ENCODE measurements at places on chromosomes 11 and 22.

- peak; percentile 69 for DNase-seq
Measured at GRCh38 chr11:80773919-80774318, 1333.1 kb upstream of the TENM4 start.

GRCh38 chr11:57277845-57278720 is 41.0 kb upstream of the APLNR start:
- peak; percentile 49 for DNase-seq

DNA sequence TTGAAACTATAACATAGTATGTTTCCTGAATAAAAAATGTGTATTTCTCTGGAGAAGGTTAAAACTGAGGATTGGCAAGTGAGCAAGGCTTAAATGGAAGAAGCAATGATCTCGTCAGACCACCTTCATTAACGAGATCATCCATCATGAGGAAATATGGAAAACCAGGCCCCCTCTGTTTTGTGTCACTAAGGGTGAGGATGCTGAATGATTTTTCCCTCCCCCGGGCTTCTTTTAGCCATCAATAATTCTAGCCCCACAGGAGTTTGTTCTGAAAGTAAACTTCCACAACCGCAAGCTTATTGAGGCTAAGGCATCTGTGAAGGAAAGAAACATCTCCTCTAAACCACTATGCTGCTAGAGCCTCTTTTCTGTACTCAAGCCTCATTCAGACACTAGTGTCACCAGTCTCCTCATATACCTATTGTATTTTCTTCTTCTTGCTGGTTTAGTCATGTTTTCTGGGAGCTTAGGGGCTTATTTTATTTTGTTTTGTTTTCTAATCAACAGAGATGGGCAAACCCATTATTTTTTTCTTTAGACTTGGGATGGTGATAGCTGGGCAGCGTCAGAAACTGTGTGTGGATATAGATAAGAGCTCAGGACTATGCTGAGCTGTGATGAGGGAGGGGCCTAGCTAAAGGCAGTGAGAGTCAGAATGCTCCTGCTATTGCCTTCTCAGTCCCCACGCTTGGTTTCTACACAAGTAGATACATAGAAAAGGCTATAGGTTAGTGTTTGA is 5.8 kb upstream of the HBE1 start:
- DNase-seq: no peak

DNA sequence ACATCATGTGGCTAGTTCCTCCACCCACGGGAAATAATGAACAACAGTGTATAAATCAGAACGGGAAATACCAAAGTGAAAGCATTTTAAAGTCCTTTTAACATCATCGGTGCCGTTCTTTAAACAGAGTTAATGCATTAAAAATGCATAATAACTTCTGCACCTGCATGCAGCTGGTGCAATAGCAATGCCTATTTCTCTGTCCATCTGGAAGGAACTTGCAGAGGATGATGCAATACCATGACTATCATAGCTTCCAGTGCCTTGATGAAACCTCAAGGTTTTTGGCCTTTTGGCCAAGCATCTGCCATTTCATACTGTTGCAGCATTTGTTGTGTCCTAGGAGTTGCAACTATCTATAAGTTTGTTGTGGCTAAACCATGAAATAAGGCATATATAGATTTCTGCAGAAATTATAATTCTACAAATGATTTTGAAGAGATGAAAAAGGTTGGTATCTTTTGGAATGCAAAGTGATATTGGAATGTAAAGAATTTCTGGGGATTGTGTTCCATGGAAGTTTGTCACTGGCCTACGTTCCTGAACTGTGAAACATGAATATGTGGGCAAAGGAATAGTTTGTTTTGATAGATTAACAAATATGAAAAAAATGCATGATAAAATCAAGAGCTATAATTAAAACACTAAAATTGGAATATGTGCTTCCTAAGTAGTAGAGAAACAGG is 9.8 kb upstream of the EIF3F start:
- no peak for DNase-seq

DNA sequence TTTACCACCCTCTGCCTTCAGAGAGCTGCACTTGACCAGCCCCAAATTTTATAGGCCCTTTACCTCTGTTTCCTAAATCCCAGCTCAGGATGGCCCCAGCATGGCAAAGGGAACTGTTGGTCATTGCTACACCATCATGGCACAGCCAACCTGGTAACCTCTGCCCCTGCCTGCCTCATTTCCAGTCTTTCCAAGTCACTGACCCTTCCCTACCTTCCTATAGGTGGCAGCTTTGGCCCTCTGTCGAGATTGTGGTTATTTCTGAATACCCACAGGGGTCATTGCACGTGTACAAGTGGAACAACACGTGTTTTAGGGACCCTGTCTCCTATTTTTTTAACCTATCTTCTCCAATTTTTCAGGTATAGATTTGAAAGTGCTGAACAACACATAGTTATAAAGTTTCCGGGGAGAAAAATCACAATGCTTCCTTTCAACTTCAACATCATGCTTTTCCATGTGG is 2.8 kb downstream of the GALNT18 start:
- no peak for DNase-seq

DNA sequence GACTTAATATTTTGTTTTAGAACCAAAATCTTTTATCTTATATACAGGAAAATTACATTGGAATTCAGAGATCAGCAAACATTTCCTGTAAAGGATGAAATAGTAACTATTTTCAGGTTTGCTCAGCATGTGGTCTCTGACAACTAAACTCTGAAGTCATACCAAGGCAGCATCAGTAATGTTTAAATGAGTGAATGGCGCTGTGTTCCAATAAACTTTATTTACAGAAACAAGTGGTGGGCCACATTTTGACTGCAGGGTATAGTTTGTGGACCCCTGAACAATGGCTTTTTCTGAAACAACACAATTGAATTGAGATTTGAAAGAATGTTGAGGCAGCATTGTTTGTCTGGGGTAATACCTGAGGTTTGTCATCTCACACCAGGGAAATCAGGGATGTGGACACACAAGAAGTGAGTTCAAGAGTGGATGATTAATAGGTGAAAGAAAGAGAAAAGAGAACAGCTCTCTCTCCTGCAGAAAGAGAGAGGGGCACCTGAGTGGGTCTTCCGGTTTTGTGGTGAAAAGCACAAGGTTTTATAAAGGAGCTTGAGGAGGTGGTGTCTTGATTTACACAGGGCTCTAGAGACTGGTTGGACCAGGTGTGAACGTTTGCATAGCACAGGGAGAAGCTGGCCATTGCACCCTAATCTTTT is 113.5 kb upstream of the VPREB1 start:
- DNase-seq: no peak

DNA sequence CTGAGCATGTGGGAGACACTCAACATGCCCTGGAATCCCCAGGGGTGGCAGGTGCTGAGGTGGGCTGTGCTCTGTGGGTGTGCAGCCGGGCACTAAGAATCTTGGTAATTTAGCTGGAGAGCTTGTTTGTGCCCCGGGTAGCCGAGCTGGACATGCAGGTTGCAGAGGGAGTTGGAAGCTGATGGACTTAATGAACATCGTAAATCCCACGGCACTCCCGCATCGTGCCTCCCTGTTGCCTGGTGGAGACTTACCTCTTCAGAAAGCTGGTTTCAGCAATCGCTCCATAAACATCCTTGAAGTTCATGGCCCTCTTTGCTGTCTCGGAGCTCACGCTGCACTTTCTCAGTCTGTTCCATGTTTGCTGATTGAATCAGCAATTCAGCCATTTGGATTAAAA is 29.9 kb downstream of the RPS6KA4 start:
- DNase-seq: no peak

DNA sequence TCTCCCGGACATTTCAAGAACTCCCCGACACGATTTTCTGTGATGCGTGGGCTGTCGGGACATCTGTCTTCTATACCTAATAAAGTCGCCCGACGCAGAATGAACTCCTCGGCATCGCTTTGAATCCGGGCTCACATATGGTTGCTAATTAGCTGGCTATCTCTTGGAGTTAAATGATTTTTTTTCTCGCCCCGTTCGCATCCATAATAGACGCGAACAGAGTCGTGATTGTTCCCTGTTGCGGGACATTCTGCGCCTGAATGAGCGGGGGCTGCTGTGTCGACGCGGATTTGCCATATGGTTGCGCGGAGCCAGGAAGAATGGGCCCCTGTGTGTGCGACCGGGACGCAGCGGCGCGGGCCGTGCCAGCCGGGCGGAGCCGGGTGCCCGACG is 16.4 kb downstream of the CDKN1C start:
- no peak for DNase-seq

DNA sequence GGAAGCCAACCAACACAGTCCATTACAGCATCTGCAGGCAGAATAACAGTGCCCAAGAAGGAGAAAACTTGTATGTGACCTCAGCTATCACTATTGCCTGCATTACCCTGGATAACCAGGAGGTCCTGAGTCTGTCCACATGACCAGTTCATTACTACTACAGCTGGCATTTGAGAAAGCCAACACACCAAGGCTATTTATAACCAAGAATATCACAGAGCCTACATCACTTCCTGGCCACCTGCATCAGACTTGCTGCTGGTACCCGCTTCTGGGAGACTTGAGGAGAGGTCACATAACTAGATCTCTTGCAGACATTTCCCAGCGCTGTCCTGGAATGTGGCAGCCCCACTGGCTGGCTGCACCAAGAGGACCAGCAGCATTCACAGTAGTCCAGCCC is 11.1 kb upstream of the OR56B4 start:
- DNase-seq: no peak

GRCh38 chr11:9664276-9665171 is 647 bp downstream of the SWAP70 start:
- no peak for DNase-seq

- DNase-seq: no peak
Measured at GRCh38 chr11:83158357-83158786, 1.4 kb downstream of the PCF11 start.

DNA sequence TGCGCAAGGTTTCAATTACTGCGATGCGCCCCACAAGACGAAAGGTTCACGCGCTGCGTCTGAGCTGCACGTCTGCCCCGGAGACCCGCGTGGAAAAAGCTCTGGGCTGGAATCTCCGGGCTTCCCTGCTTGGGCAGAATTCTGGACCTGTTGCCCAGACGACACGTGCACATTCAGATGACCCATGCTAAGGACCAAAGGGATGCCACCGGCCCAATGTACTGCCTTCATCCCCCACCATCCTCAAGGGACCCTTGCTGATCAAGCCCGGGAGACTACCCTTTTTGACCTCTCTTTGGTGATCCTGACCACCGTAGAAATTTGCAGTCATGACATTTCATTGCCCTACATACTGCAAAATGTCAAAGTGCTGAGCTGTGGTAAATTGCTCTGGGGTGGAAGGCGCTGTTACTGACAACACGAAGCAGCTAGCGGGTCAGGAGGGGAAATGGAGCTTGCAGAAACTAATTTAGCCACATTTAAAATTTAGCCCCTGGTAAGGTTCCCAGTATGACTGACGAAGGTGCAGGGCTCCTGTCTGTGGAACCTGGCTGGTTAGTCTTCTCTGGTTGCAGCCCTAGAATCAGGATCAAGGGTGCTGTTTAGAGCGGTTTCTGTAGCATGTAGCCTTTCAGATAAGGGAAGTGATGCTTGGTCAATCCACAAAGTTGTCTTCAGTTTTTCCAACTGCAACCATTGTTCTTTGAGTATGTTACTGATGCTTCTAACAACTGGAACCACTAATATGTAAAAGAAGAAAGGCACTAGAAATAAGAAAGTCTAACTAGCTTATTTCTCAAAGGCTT is 81.9 kb downstream of the PRR5L start:
- DNase-seq: no peak

DNA sequence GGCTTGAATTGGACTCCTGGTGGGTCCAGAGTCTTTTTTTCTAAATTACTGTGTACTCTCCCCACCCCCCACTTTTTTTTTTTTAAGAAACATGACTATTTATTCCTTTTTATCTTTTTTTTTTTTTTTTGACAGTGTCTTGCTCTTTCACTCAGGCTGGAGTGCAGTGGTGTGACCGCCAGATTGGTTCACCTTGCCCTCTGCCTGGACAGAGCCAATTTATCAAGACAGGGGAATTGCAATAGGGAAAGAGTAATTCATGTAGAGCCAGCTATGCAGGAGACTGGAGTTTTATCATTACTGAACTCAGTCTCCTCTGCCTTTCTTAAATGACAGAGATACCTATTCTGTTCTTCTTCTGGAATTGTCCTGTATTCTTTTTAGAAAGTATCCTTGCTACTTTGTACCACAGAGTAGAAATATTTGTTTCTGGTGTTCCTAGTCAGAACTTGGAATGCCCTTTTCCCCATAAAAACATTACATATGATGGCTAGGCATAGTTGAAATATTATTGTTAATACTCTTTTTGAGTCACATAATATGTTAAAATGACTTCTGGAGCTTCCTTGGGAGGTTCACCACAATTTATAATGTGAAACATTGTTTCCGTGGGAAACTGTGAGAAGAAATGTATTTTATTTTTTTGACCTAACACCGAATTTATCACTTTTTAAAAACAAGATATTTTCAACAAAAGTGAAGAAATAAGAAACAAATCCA is 95.6 kb downstream of the UVRAG start:
- DNase-seq: no peak

DNA sequence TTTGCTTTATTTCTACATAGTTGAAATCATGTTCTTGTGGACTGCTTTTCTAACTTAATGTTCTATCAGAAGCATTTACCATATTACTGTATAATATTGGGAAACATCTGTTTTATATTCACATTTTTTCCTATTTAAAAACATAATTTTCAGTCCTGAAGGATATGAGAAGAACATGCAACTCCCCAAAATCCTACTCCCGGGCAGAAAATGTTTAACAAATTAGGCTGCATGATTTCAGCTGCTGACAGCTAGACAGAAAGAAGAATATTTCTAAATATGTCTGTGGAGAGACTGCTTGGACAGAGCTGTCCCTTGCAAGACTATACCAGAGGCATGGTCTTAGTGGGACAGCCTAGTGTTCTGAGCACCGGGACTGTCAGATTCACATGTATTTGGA is 15.7 kb upstream of the AMPD3 start:
- no peak for DNase-seq

DNA sequence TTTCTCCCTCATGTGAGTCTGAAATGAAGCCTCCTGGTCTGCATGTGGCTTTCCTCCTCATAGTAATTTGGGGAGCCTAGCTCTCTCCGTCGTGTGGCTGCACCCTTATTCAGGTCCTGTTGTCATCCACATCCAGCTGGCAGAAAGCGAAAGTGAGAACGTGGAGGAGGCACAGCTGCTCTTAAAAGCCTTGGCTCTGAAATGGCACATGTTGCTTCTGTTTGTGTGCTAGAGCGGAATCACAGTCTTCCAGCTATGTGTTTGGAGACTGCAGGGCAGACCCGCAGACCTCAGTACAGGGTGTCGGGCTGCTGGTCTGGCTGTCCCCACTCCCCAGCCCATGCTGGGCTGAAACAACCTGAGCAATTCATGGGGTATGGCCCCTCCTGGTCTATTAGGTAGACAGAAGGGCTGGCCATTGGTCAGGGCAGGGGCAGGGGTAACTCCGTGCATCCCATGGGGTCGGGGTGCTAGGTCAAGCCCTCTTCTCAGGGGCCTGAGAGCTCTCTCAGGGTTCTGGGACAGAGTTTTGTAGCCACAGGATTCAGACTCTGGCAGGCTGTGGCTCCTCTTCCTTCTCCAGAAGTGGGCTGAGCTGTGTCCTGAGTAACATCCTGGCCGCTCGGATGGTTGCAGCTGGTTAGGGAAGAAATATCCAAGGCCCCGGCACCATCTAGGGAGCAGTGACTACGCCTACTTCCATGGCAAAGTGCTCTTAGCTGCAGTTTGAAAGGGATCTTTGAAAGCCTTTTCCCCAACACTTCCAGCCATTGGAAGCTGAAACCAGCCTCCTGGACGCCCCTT is 50.6 kb downstream of the C11orf96 start:
- peak; percentile 76 for DNase-seq

- no peak for DNase-seq
Measured at GRCh38 chr11:1793081-1793480, 29.4 kb upstream of the CTSD start.

GRCh38 chr11:125301346-125301745 is 136.8 kb downstream of the PKNOX2 start:
- DNase-seq: no peak

Data from spinal cord (tissue), 10 donors.